Activated T-cell treated with anti-CD3 and anti-CD28 coated beads, Interleukin-2, amount 50 U/mL, for 72 hours (primary cell): ENCODE measurements at places on chromosomes 2 and 18.

GRCh38 chr18:64082054-64082453, 66.8 kb downstream of the LINC00305 start:
- no peaks in the 10 kb centered on the region for H3K36me3 ChIP-seq
- no peak overlapping the region for H3K27ac ChIP-seq
- H3K4me3 ChIP-seq: no peak overlapping the region
- H3K27me3 ChIP-seq: no peaks in the 10 kb centered on the region
- H3K4me1 ChIP-seq: no peaks in the 10 kb centered on the region

DNA sequence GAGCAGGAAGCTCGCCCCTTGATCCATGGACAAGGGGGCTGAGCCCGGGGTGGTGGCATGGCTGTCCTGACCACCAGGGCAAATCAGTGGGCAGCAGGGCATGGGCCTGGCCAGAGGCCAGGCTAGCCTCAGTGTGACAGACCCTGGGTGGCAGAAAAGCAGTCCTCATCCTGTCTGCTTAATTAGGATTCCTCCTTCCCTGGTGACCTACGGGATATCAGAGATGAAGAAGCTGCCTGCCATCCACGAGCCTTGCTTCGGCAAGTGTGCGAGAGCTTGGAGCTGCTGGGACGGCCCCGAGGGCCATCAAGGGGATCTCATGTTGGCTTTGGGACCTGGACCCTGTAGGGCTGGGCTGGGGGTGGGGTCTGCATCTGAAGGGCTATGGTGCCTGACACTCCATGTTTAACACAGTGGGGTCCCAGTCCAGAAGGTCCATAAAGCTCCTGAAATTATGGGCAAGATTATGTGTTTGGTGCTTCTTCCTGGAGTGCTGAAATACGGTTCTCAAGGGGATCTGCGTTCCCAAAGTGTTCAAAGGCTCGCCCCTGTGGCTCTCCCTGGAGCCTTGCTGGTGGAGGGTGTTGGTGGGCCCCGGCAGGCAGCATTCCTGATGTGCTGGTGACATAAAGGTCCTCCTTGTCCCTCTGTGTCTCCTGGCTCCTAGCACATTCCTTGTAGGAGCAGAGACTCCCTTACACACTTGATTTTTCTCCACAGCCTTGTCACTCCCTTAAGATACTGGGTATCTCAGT, 52.6 kb downstream of the KCNIP3 start:
- DNase-seq: no peak
- no peak overlapping the region for H3K27ac ChIP-seq
- peaks cover 6% of the 10 kb centered on the region for H3K27me3 ChIP-seq
- H3K4me3 ChIP-seq: no peak overlapping the region
- no peaks in the 10 kb centered on the region for H3K4me1 ChIP-seq

DNA sequence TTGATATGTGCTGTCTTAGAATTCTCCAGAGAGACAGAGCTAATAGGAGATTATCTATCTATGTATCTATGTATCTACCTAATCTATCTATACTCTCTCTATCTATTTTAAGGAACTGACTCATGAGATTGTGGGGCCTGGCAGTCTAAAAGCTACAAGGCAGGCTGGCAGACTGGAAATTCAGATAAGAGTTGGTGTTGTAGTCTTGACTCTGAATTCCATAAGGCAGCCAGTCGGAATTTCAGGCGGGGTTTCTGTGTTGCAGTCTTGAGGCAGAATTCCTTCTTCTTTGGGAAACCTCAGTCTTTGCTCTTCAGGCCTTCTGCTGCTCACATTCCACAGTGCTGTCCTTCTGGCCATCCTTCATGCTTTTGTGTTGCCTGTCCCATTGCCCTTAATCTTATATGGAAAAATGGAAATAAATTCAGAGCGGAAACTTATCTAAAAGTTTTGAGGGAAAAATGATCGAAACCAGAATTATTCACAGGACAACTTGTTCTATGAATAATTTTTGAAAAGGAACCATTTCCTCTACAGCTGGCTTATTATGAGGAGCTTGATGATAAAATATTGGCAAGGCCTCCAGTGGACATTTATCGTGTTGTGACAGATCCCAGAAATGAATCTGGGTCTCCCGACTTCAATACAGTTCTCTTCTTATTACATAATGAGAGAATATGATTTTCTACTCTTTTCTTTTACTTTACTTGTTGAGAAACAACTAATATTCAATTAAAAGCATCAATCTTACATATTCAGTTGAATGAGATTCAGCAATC, 10.8 kb downstream of the IL1RL1 start:
- H3K27ac ChIP-seq: no peak overlapping the region
- H3K4me3 ChIP-seq: no peak overlapping the region
- peaks cover 8% of the 10 kb centered on the region for H3K36me3 ChIP-seq
- H3K27me3 ChIP-seq: peaks cover 8% of the 10 kb centered on the region
- DNase-seq: no peak

- no peak overlapping the region for H3K27ac ChIP-seq
- H3K4me3 ChIP-seq: no peak overlapping the region
- H3K36me3 ChIP-seq: no peaks in the 10 kb centered on the region
- no peak for DNase-seq
Observed at GRCh38 chr2:207802650-207803049, 32.9 kb upstream of the FZD5 start.

DNA sequence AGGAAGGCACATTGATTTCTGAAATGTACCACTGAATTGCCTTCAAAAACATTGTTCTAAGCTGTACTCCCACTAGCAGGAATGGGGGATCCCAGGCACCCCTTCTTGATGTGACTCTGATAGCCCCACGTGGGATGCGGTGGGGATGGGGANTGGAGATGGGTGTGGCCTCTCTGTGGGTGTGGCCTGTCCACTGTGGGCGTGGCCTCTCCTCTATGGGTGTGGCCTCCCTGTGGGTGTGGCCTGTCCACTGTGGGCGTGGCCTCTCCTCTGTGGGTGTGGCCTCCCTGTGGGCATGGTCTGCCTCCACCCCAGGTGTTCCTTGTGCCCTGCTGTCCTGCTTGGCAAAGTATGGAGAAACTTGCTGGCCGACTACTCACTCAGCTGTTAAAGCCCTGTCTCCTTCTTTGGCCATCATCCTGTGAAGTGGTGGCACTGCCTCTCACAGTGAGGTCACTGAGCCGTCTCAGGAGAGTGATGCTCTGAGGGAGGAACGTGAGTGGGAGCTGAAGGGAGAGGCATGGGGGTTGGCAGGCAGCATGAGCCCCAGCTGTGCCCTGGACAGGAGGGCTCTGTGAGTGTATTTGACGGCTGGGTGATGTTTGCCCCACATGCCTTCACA, 6.7 kb upstream of the PARD6G start:
- peak; percentile 27 for DNase-seq
- H3K4me1 ChIP-seq: no peaks in the 10 kb centered on the region
- H3K27ac ChIP-seq: no peak overlapping the region
- no peaks in the 10 kb centered on the region for H3K36me3 ChIP-seq
- H3K4me3 ChIP-seq: no peak overlapping the region

DNA sequence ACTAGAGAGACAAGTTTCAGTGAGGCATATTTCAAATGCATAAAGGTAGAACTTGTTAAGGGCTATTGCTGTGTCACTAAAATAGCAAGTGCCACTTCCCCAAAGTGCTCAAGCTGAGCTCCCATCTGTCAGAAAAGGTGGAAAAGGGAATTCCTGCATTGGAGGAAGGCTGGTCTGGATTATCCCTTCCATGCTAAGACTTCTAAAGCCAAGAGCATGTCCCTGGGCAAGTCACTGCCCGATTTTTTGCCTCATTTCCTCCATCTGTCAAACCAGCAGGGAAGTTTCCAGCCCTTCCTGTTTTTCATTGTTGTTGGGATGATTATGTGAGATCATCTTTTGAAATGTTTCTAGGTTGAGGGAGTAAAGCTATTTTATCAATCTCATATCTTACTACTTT, 175.5 kb downstream of the SETBP1 start:
- DNase-seq: no peak
- no peaks in the 10 kb centered on the region for H3K4me1 ChIP-seq
- no peak overlapping the region for H3K4me3 ChIP-seq
- H3K27ac ChIP-seq: no peak overlapping the region
- no peaks in the 10 kb centered on the region for H3K36me3 ChIP-seq

GRCh38 chr2:54321047-54321446, 65.0 kb upstream of the TSPYL6 start:
- H3K4me3 ChIP-seq: no peak overlapping the region
- H3K4me1 ChIP-seq: no peaks in the 10 kb centered on the region
- H3K36me3 ChIP-seq: no peaks in the 10 kb centered on the region

- H3K27me3 ChIP-seq: peaks cover 51% of the 10 kb centered on the region
- H3K27ac ChIP-seq: no peak within 1 kb of the TSS
- peaks cover 1% of the 10 kb centered on the region for H3K36me3 ChIP-seq
- peak within 1 kb of the TSS; percentile 46 for H3K4me3 ChIP-seq
- peak; percentile 4 for DNase-seq
- H3K4me1 ChIP-seq: peaks cover 6% of the 10 kb centered on the region
Observed at GRCh38 chr2:55923091-55923981, at the start of gene EFEMP1. TSS of gene EFEMP1 (minus strand) at chr2:55923782. CDS start at chr2:55922440, 1,342 bp downstream.

DNA sequence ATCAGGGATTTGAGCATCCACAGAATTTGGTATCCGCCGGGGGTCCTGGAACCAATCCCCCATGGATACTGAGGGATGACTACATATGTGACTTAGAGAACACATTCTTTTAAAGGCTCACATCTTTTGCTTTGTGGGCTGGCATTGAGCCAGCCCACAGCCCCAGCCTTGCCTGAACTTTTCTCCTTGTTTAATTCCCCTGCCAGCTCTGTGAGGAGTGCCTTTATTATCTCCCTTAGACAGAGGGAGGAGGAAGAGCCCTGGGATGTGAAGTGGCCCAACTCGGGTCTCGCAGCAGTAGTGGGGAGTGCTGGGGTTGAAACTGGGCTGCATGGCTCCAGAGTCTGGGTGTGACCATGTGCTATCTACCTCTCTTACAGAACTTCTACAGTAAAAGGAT, 7.6 kb downstream of the TTC39C start:
- H3K27me3 ChIP-seq: no peaks in the 10 kb centered on the region
- peak overlapping the region; percentile 81 for H3K27ac ChIP-seq
- DNase-seq: no peak
- H3K4me1 ChIP-seq: peaks cover 91% of the 10 kb centered on the region

GRCh38 chr2:104078431-104079157, 775.3 kb upstream of the POU3F3 start:
- no peaks in the 10 kb centered on the region for H3K27me3 ChIP-seq
- H3K36me3 ChIP-seq: no peaks in the 10 kb centered on the region
- no peaks in the 10 kb centered on the region for H3K4me1 ChIP-seq
- no peak for DNase-seq

GRCh38 chr2:158815658-158816057, 20.5 kb downstream of the DAPL1 start:
- peaks cover 20% of the 10 kb centered on the region for H3K27me3 ChIP-seq
- no peaks in the 10 kb centered on the region for H3K4me1 ChIP-seq
- no peak overlapping the region for H3K27ac ChIP-seq
- H3K36me3 ChIP-seq: no peaks in the 10 kb centered on the region
- no peak overlapping the region for H3K4me3 ChIP-seq

DNA sequence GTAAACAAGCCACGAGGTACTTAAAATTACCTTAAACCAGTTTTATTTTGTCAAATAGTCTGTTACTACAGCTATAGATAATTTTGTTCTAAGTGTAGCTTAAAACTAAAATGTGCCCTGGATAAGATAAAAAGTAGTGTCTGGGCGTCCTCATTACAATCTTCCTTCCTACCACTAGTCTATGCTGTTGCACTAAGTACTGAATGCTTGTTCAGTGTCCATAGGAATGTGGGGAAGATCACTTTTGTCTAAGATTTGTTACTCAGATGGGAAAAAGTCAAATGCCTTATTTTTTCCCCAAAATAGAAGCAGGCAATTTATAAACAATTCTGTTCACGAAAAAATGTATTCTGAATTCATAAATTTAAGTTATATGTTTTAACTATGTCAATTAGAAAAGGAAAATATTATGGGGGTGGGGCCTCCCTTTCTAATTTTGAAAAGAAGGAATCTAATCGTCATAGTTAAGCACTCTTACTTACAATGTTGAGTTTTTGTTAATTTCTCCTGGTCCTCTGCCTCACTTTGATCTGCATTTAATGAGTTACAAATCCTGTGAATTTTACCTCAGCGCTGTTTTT, 140.4 kb upstream of the VRK2 start:
- DNase-seq: no peak
- no peak overlapping the region for H3K27ac ChIP-seq
- no peaks in the 10 kb centered on the region for H3K27me3 ChIP-seq
- no peaks in the 10 kb centered on the region for H3K4me1 ChIP-seq
- no peaks in the 10 kb centered on the region for H3K36me3 ChIP-seq
- no peak overlapping the region for H3K4me3 ChIP-seq

- peaks cover 9% of the 10 kb centered on the region for H3K36me3 ChIP-seq
- peaks cover 36% of the 10 kb centered on the region for H3K4me1 ChIP-seq
- H3K27ac ChIP-seq: no peak overlapping the region
- H3K4me3 ChIP-seq: no peak overlapping the region
- no peak for DNase-seq
Observed at GRCh38 chr2:8612734-8613179, 69.1 kb upstream of the ID2 start.

- H3K4me3 ChIP-seq: no peak overlapping the region
- no peaks in the 10 kb centered on the region for H3K36me3 ChIP-seq
- H3K4me1 ChIP-seq: no peaks in the 10 kb centered on the region
Observed at GRCh38 chr18:22865354-22866116, 67.6 kb upstream of the RBBP8 start.

GRCh38 chr2:86147793-86148192, 41.8 kb downstream of the PTCD3 start:
- H3K4me1 ChIP-seq: peaks cover 6% of the 10 kb centered on the region
- DNase-seq: no peak
- H3K36me3 ChIP-seq: peaks cover 45% of the 10 kb centered on the region
- H3K4me3 ChIP-seq: no peak overlapping the region
- H3K27me3 ChIP-seq: no peaks in the 10 kb centered on the region
- H3K27ac ChIP-seq: peak overlapping the region; percentile 58

GRCh38 chr2:113795405-113795920, 39.0 kb upstream of the SLC35F5 start:
- H3K27me3 ChIP-seq: no peaks in the 10 kb centered on the region
- no peak overlapping the region for H3K4me3 ChIP-seq
- H3K4me1 ChIP-seq: peaks cover 57% of the 10 kb centered on the region
- H3K27ac ChIP-seq: no peak overlapping the region

DNA sequence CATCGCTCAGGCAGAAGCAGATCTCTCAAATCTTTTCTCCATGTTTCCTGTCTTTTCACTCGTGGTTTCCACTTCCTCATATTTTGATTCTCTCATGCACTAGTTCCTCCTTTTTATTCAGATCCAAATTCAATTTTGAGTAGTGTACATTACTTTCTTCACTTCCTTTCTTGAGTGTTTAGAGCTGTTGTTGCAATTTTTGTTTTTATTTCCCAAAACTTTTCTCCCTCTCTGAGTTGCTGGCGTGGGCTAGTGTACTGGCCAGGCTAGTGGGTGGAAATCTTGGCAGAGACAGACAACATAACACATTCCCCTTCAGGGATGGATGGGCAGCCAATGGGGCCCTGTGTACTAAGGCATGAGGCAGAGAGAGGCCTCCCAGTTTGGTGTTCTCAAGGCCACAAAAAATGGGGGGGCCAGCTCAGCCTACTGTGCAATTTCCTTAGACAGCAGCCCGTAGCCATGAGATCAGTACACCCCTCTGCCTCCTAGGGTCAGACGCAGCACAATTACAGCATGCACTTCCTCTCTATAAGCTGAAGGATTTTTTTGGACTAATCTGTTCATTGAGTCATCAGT, 145.1 kb upstream of the PID1 start:
- no peak for DNase-seq
- H3K4me3 ChIP-seq: no peak overlapping the region
- H3K27ac ChIP-seq: no peak overlapping the region
- H3K27me3 ChIP-seq: no peaks in the 10 kb centered on the region
- H3K4me1 ChIP-seq: no peaks in the 10 kb centered on the region
